ENCODE measurements at places on chromosomes 12 and 14.

GRCh38 chr14:61183196-61183885, 97.8 kb downstream of the TMEM30B start:
- no peak for DNase-seq

- DNase-seq: no peak
Measured at GRCh38 chr12:14577344-14577743, 9.7 kb upstream of the PLBD1 start.

- DNase-seq: no peak
Measured at GRCh38 chr12:104643093-104643818, 186.5 kb downstream of the CHST11 start.

GRCh38 chr12:47414511-47414910, 291.3 kb downstream of the RPAP3 start:
- DNase-seq: no peak

GRCh38 chr12:253116-253831, 9.4 kb downstream of the SLC6A13 start:
- DNase-seq: no peak

DNA sequence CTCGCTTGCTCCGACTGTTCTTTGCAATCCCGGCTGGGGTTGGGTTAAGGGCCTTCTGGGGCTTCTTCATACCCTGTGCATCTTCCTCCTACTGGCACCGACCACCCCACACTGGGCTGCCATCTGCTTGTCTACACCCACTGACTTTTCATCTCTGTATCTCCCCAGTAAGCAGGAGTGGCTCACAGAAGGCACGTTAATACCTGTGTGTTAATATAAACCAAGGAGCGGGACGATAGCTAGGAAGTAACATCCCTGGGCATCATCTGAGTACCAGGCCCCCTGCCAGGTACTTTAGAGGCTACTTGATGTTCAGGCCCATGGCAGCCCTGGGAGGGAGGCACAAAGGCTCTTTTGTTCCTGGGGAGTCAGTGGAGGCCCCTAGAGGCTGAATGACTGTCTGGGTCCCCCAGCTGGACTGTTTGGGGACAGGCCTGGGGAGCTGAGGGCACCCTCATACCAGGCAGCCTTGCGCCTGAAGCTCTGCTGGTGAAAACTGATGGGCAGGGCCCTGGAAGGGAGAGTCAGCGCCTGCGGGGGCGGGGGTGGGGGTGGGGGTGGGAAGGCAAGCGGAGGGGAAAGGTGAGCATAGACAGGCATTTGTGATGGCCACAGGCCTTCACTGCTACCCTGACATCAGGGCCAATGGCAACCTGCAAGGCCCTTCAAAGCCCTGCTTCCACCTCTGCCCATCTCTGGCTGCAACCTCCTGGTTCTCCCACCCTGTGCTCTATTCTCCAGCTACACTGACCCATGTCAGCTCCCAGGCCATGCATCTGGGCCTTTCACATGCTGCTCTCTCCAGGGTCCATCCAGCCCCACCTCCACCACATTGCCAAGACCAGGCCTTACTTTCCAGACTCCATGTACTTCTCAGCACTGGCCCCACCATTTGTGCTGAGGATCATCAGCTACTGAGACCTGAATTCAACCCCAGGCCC, 34.2 kb upstream of the DEGS2 start:
- DNase-seq: no peak

DNA sequence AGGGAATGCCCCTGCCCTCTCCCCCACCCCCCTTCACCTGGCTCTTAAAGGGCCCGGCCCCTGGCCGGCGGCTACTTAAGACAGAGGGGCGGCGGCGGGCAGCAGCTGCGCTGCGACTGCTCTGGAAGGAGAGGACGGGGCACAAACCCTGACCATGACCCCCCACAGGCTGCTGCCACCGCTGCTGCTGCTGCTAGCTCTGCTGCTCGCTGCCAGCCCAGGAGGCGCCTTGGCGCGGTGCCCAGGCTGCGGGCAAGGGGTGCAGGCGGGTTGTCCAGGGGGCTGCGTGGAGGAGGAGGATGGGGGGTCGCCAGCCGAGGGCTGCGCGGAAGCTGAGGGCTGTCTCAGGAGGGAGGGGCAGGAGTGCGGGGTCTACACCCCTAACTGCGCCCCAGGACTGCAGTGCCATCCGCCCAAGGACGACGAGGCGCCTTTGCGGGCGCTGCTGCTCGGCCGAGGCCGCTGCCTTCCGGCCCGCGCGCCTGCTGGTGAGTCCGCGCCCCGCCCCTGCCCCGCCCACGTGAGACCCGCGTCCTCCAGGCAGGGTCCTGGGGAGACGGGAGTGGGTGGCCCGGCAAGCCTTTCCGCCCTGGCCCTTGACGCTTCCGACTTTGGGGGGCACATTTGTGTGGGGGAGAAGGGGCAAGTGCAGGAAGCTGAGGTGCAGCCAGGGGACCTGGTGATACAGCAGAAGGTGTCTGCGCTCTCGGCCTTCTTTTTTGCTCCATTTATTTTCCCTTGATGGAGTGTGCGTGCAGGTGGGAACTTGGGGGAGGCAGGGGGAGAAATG, at the start of gene IGFBP6:
Gene IGFBP6 (plus strand): TSS at position 104 of the 790 bp plus-strand sequence. CDS start 51 bp downstream, at position 155.
- DNase-seq: no peak

All from stimulated activated CD8-positive, alpha-beta memory T cell treated with anti-CD3 and anti-CD28 coated beads, Interleukin-15, amount 100 ng/mL, for 24 hours (primary cell).